ENCODE measurements at places on chromosomes 2 and 18.
A peak's percentile ranks its signal among the peaks of the same experiment; 100 is the strongest.

DNA sequence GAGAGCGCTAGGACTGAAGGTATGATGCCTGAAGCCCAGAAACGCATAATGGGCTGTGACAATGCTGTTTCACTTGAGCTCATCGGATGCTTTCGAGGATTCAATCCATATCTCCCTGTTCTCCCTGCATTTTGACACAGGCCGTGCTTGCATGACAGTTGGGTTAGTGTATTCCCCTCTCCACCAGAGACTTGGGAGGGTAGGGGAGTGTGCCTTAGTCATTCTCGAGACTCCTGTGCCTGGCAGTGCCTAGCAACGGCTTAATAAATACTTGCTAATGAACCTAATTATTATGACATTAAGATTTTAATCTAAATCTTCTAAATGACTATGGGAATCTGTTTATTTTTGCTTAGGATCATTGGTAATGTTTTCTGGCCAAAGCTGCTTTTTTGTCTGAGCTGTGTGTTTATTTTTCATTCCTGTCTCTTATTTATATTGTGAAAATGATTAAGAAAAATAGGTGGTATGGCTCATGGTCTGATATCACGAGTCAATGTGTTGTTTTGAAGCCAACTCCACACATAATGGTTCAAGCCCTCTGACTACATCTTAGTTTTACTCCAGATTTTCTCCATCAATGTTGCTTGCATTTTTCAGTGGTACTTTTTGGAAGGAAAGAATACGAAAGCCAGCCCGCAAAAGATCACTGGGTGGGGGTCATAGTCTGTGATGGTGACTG lies 61.3 kb downstream of the NEDD4L start:
- DNase-seq, result no peak

GRCh38 chr2:231413456-231413855 lies 17.9 kb downstream of the B3GNT7 start:
- DNase-seq, result no peak

GRCh38 chr2:39772086-39772811 lies 6.8 kb downstream of the THUMPD2 start:
- no peak for DNase-seq

DNA sequence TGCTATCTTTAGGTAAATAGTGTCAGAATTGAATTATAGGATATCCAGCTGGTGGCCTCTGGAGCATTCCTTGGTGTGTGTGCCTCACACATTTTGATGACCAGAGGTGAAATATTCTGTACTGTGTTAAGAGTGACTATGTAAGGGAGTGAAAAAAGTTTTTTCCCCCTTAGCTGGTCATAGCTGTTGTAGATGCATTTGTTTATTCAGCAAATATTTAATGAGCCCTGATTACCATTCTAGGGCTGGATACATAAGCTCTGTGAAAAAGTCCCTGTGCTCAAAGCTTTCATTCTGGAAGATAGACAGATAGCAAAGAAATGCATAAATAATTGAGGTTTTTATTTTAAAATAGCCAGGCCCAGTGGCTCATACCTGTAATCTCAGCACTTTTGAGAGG lies 10.9 kb downstream of the TTLL4 start:
- no peak for DNase-seq

- DNase-seq, result no peak
Observed at GRCh38 chr2:156834431-156834830, 398.3 kb downstream of the GPD2 start.

GRCh38 chr2:218993345-218994315 lies at the start of gene CRYBA2:
CRYBA2 (minus strand) TSS chr2:218993422; CDS start chr2:218993176, 246 bp downstream.
- DNase-seq, result no peak

GRCh38 chr18:8726281-8726680 lies 20.9 kb downstream of the MTCL1 start:
- DNase-seq, result no peak

DNA sequence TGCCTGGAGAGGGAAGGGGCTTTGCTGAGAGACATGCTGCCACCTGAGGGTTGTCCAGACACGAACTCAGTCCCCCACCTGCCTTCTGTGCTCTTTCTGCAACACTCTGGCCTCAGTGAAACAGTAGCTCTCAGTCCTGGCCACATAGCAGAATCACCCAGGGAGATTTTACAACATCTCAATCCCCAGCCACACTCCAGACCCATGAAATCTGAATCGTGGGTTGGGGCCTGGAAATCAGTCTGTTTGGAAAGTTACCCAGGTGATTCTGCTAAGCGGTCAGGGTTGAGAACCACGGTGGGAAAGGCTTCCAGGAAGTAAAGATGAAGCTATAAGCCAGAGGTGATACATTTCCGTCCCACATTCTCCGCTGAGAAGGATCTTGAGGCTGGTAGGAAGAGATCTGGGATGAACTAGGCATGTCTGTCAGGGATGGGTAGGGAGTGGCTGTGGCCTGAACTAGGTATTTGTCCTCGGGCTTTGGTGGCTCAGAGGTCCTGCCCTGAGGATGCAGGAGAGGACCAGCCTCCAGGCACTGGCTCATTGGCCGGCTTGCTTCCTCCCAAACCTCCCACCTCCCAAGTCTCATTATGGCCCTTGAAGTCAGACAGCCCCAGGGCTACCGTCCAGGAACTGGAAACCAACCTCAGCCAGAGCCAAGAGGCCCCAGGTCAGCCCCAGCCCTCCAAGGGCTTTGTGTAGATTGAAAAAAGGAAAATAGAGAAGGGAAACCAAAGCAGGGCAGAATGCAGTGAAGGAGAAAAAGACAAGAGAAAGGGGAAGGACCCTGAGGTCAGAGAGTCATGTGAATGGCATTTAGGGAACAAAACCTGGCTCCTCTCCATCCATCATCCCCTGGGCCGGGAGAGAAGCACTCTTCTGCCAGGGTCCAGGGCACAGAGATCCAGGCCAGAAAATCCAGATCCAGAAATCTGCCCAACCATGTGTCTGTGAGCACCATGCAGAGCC lies 119.6 kb downstream of the ZFP36L2 start:
- DNase-seq, result no peak

GRCh38 chr2:238425979-238426567 lies 654 bp upstream of the ASB1 start:
- DNase-seq, result peak; percentile 12

DNA sequence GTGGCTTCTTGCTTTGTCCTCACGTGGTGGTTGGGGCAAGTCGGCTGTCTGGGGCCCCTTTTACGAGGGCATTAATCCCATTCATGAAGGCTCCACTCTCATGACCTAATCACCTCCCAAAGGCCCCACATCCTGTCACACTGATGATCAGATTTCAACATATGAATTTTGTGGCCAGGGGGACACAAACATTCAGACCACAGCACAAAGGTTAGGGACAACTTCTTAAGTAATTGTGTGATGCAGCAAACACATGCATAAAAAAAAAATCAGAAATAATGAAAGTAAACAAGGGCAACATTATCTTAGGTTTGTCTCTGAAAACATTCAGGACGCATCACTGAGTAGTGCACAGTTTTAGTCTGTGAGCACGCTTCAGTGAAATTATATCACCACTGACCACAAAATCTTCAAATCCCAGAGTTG lies 54.2 kb upstream of the FRZB start:
- no peak for DNase-seq

GRCh38 chr18:13834496-13835015 lies 10.6 kb downstream of the MC5R start:
- no peak for DNase-seq

GRCh38 chr2:27925766-27926472 lies 35.4 kb downstream of the BABAM2 start:
- DNase-seq, result no peak

DNA sequence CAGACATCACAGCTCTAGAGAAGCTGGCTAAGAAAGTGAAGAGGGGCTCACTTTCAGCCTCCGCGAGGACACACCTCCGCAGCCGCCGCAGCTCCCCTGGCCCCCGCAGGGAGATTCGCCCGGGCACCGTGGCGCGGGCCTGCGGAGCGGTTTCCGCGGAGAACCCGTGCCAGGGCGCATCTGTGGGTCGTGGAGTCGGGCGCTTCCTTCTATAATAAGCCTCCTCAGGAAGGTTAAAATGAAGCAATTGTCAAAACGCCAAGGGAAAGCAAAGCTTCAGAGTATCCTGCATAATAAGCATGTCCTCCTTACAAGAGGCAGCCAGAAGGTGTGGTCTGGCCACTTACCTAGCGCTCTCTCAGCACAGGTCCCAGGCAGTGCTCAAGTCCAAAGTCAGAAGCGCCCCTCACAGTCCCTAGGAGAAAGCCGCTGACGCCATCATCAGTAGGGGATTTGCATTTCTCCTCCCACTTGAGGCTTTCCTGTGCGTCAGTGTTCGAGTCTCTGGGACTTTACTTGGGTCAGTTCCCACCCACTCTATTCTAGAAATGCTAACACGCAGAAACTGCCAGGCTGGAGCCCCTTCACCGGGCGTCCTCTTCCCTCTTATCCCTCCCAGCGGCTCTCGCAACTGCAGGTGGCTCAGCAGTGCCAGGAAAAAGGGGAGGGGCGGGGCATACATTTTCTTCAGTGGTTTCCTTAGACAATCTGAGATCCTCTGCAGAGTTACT lies at the start of gene STAT4:
STAT4 (minus strand) TSS at position 395 of the 731 bp plus-strand sequence. CDS start 2,791 bp downstream, outside the sequence.
- DNase-seq, result no peak

DNA sequence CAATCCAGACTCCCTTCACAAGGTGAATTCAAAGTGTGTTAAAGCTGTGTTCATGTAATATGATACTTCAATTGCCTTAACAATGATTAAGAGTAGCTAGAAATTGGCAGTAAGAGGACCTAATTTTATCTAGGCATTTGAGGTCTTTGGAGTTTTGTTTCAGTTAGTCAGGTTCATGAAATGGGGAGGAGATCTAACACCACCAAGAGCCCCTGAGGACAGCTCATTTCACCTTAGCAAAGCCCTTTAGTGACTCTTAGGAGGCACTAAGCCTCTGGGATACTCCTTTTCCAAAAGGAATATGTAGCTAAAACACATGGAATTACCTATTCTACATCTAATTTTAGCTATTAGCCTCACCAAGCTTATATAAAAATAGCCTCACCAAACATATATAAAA lies 716.5 kb upstream of the RAB6C start:
- no peak for DNase-seq

- DNase-seq, result no peak
Observed at GRCh38 chr18:74679006-74679678, 81.5 kb downstream of the ZNF407 start.

All from SHP77 treated with DMSO at 0.1 percent for 48 hours (cell line).